ENCODE measurements at places on chromosomes 4 and X. TPM values are rescaled to one million over a fixed set of nuclear protein-coding genes. Genes with fewer than 3 reads are reported as not detected.

ATOH1 gene
- not detected for total RNA-seq

SERPINA7 gene
- not detected for total RNA-seq

GABRE gene
- 3.7 TPM for total RNA-seq

DNASE1L1 gene
- total RNA-seq = 134 TPM

COL4A5 gene
- 15.3 TPM for total RNA-seq

P2RY10 gene
- not detected for total RNA-seq

MXD4 gene
- total RNA-seq = 74.8 TPM

Data from pulmonary artery endothelial cell (primary cell).